ENCODE measurements at places on chromosomes 5 and 9.

GRCh38 chr9:87392086-87392485, 105.6 kb upstream of the DAPK1 start:
- DNase-seq = no peak

GRCh38 chr9:18888290-18888689, 144.7 kb downstream of the SAXO1 start:
- DNase-seq = no peak

- no peak for DNase-seq
Measured at GRCh38 chr5:59615272-59615671, 278.3 kb downstream of the PDE4D start.

GRCh38 chr5:93302711-93303110, 278.3 kb downstream of the NR2F1-AS1 start:
- DNase-seq = no peak

DNA sequence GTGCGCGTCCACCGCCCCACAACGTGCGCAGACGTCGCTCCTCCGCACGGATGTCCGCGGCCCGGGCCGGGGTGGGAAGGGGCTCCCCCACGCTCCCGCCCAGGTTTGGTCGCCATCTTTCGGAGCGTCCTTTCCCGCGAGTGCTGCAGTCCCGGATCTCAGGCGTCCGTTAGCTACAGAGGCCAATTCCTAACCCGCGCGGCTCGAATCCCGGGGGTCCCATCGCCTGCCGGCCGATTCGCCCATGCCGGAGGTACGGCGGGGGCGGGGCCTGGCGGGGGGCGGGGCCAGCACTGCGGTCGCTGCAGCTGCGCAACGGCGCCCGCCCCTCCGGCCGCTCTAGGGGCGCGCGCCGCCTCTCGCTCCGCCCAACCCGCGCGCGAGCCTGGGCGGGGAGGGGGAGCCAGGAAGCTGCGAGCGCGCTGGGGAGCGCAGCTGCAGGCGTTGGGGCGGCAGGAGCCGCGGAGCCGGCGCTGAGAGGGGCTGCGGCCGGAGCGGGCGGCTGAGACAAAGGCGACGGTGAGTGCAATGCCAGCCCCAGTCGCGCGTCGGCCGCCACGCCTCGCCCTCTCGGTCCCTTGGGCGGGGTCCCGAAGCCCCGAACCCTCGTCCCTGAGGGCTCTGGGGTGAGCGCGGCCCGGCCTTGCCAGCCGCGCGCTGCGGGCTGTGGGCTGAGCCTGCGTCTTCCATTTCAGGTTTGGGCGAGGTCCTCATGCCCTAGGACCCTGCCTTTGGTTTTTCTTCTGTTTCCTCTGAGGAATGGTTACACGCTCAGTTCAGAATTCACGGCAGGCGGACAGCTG, at the start of gene CDC42SE2:
CDC42SE2 (plus strand) TSS at position 406 of the 803 bp plus-strand sequence. CDS start 95,441 bp downstream, outside the sequence.
- DNase-seq = no peak

DNA sequence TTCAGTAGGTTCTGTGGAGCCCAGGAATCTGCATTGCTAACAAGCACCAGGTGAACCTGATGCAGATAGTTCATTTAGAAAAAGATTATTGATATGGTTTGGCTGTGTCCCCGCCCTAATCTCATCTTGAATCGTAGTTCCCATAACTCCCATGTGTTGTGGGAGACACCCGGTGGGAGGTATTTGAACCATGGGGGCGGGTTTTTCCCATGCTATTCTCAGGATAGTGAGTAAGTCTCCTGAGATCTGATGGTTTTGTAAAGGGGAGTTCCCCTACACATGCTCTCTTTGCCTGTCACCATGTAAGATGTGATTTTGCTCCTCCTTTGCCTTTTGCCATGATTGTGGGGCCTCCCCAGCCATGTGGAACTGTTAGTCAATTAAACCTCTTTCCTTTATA, 212.0 kb downstream of the RAB3C start:
- no peak for DNase-seq

GRCh38 chr5:136063778-136064465, 35.1 kb downstream of the TGFBI start:
- no peak for DNase-seq

- no peak for DNase-seq
Measured at GRCh38 chr5:145697251-145697990, 137.7 kb downstream of the PRELID2 start.
